ENCODE measurements at places on chromosomes 11 and 22.

DNA sequence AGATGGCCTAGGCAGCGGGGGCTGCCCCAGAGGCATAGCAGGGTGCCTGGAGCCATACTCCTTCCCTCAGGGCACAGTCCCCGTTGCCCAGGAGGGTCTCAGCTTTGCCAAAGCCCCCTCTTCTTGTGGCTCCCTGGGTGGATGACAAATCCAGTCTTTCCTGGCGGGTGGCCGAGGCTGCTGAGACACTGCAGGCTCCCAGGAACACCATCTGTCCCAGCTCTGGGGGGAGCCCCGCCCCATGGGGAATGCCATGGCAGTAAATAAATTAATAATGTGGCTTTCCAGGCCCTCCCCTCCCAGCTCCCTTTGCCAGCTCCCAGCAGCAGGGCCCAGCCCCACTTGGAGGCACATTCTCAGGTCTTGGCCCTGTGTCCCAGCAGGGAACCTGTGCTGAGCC, 45.0 kb downstream of the PDE2A start:
- no peak for DNase-seq

DNA sequence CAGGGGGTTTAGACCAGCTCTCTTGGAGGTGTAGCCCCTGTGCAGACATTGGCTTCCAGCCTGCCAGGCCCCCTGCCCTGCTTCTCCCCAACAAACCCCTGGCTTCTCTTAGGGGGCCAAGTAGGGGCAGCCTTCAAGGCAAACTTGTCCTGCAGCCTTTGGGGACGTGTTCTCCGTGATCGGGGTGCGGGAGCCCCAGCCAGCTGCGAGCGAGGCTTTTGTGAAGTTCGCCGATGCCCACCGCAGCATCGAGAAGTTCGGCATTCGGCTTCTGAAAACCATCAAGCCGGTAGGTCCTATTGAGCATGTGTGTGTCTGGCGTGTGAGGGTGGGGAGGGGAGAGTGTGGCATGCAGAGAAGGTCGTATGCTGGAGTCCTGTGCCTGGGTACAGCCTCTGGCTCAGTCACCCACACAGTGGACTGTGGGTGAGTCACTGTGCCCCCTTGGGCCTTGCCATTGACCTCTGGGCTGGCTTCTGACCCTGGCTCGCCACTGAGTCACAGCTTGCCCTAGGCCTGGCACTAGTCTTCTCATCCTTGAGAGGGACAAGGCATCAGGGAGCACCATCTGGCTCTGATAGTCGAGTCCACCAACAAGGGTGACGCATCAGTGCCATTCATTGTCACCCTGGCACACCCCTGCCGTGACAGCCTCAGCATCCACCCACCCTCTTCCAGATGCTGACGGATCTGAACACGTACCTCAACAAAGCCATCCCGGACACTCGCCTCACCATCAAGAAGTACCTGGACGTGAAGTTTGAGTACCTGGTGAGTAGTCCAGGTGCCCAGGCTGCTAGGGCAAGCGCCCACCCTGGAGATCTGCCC, 11.4 kb downstream of the SLC16A8 start:
- no peak for DNase-seq

- no peak for DNase-seq
Observed at GRCh38 chr11:8301622-8302021, 37.9 kb upstream of the LMO1 start.

- no peak for DNase-seq
Observed at GRCh38 chr11:19430346-19430745, 189.6 kb upstream of the E2F8 start.

DNA sequence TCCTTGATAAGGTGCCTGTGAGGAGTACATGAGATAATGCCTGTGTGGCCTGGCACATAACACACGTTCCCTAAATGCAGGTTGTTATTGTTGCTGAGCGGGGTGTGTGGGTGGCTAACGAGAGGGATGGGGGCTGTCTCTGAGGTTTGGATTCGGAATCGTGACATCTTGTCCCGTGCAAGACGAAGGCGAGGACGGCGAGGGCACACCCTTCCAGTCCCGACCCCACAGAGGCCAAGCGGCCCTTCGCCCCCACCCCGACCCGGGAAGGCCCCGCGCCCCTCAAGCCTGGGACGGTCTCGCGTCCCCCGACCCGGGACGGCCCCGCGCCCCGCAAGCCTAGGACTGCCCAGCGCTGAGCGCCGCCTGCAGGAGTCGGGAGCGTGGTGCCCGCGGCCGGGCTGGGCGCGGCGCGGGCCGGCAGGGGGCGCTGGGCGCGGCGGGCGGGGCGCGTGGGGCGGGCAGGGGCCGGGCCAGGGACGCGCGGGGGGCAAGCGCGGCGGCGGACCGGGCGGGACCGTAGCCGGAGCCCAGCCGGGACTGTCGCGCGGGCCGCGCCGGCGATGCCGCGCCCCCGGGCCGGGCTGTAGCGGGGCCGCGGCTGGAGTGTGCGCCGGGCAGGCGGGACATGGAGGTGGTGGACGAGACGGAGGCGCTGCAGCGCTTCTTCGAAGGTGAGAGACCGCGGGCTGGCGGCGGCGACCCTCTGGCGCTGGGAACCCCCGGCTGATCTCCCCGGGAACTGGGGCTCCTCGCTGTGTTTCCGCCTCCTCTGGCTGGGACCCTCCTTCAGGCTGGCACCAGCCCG, at the start of gene MYRF:
MYRF (plus strand) TSS at position 520 of the 808 bp plus-strand sequence; CDS start at position 629, 109 bp downstream.
- DNase-seq: peak; percentile 37

GRCh38 chr11:108975026-108975425, 310.2 kb downstream of the DDX10 start:
- DNase-seq: no peak

DNA sequence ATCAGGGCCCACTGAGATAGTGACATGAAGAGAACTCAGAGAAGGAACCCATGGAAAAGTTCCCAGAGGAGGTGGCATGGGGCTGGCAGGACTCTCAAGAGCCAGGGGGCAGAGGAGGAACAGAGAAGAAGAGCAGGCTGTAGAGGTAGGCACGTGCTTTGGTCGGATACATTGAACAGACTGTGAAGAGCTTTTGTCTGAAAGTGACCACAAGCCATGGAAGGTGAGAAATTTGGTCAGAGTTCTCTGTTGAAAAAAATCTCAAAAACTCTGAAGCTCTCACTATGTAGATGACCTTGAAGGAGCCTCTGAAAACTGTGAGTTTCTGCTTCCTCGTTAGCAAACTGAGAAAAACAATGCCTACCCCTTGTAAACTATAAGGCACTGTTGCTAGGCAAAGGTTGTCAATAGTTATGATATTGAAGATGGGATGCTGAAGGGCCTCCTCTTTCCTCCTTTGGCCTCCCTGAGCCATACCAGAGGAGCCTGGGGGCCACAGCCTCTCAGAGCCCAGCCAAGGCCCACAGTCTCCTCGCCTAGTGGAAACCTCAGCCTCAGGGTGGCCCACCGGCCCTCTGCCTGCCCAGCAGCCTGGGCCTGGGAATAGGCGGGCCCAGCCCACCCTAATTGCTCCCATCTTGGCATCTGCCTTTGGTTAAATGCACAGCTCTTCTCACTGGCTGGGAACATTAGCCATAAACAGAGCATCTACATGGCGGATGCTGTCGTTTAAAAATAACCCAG, 415.7 kb downstream of the SOX6 start:
- DNase-seq: no peak

GRCh38 chr22:47147572-47147971, 385.1 kb downstream of the TBC1D22A start:
- DNase-seq: no peak

GRCh38 chr22:32655068-32655467, 146.4 kb upstream of the TIMP3 start:
- no peak for DNase-seq

- DNase-seq: no peak
Observed at GRCh38 chr11:43694477-43694876, 13.9 kb downstream of the HSD17B12 start.

DNA sequence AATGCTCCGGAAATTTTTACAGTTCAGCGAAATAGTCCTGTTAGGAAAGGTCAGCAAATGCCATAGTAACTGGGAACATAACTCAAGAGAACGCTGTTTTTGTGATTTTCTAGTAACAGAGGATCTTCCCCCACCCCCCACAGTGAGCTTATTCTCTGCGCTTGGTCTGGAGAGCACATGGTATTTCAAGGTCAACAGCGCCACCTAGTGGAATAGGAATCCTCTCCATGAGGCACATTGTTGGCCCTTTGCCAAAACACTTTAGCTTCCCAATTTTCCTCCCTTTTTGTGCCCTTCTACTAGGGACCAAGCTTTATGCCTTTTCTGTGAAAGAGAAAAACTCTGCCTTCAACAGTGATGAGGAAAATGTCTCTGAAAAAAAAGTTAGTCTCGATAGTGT, 13.2 kb upstream of the OR4C12 start:
- DNase-seq: peak; percentile 8

All from fibroblast of upper back skin (primary cell).